Myometrial cell (primary cell): ENCODE measurements at places on chromosomes 16 and 17. TPM values are rescaled to one million over a fixed set of nuclear protein-coding genes. Genes with fewer than 3 reads are reported as not detected.

Gene ODAD4
- total RNA-seq, result 0.71 and 1.7 TPM in 2 replicates

Gene CES3
- total RNA-seq, result not detected in 2 replicates

Gene MT4
- total RNA-seq, result not detected in 2 replicates

Gene SOX9
- total RNA-seq, result 1.9 and 2.6 TPM in 2 replicates

Gene HSPB9
- total RNA-seq, result not detected in 2 replicates

Gene GAST
- not detected in 2 replicates for total RNA-seq

Gene CX3CL1
- total RNA-seq, result 0.35 and 8.4 TPM in 2 replicates

Gene KRT20
- total RNA-seq, result not detected in 2 replicates

Gene RAB11FIP4
- total RNA-seq, result 0.18 and 0.86 TPM in 2 replicates

Gene KRT31
- total RNA-seq, result not detected in 2 replicates

Gene ASGR2
- not detected in 2 replicates for total RNA-seq

Gene RNF222
- total RNA-seq, result not detected in 2 replicates

Gene C1QTNF1
- total RNA-seq, result 20.7 and 28.3 TPM in 2 replicates

Gene IGSF6
- not detected in 2 replicates for total RNA-seq
